ENCODE measurements at places on chromosomes 2 and 18. TPM values are rescaled to one million over a fixed set of nuclear protein-coding genes. Genes with fewer than 3 reads are reported as not detected.

GRCh38 chr18:48727681-48728080, 188.8 kb downstream of the CTIF start:
- no peaks in the 10 kb centered on the region for H3K36me3 ChIP-seq
- H3K27me3 ChIP-seq: no peaks in the 10 kb centered on the region
- no peak overlapping the region for H3K27ac ChIP-seq
- no peak overlapping the region for H3K4me3 ChIP-seq
- no peak for DNase-seq

DNA sequence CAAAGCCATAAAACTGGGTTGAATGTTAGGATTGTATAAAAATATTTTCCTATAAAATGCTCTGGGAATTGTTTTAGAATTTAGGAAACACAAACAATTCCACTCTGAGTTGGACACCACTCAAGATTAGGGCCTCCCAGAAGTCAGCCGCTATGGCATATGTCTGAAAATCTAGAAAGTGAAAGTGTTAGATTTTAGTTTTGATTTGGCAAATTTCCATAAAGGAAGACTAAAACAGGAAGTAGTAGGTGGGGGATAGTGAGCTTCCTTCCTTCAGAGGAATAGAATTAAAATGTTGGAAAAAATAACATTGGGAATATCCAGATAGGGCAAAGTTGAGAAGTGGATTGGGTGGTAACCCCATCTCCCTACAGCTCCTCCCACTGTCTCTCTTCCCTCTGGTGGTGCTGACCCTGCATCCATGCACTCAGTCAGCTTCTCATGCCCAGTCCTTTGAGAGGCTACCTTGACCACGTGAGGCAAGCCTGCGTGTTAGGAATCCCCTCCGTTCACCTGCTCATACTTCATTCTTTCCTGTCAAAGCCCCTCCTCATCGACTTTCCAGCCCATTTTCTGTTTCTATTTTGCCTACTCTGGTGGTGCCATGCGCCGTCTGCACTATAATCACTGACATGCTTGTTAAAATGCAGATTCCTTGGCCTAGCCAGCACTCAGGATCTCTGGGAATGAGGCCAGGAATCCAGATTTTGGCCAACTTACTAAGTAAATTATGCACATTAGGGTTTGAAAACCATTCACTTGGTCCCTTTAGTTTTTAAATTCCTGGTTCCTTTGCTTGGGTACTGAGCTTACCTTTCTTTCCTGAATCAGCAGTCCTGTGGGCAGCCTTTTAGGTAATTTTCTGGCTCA, 83.5 kb downstream of the POLE4 start:
- H3K27ac ChIP-seq: no peak overlapping the region
- H3K4me3 ChIP-seq: no peak overlapping the region
- no peaks in the 10 kb centered on the region for H3K4me1 ChIP-seq
- no peaks in the 10 kb centered on the region for H3K36me3 ChIP-seq

- H3K36me3 ChIP-seq: peaks cover 2% of the 10 kb centered on the region
- no peak for DNase-seq
- no peak overlapping the region for H3K4me3 ChIP-seq
- H3K27ac ChIP-seq: no peak overlapping the region
Measured at GRCh38 chr2:120404941-120405758, 59.2 kb downstream of the INHBB start.

SRSF7 gene
- 264 TPM for total RNA-seq

DNA sequence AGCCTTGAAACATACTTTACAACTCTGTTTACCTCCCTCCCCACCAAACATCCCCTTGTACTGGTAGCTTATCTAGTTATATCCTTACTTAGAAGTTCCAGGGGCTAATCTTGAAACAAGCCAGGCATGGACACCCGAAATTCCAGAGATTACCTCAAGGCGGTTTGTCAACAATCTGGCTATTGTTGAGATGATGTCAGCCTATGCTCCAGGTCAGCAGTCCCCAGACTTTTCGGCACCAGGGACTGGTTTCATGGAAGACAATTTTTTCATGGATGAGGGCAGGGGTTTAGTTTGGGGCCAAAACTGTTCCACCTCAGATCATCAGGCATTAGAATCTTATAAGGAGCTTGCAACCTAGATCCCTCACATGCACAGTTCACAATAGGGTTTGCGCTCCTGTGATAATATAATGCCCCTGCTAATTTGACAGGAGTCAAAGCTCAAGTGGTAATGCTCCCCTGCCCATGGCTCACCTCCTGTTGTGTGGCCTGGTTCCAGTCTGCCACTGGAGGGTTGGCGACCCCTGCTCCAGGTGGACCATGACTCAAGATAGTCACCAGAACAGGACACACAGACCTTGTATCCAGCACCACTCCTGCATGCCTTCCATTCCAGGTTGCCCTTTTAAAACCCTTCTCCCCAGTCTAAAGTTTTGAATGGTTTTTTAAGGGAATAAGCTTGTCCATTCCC, 171.2 kb downstream of the SPAG16 start:
- no peak for DNase-seq
- no peaks in the 10 kb centered on the region for H3K4me1 ChIP-seq
- H3K36me3 ChIP-seq: no peaks in the 10 kb centered on the region
- no peaks in the 10 kb centered on the region for H3K27me3 ChIP-seq
- H3K27ac ChIP-seq: no peak overlapping the region

DNA sequence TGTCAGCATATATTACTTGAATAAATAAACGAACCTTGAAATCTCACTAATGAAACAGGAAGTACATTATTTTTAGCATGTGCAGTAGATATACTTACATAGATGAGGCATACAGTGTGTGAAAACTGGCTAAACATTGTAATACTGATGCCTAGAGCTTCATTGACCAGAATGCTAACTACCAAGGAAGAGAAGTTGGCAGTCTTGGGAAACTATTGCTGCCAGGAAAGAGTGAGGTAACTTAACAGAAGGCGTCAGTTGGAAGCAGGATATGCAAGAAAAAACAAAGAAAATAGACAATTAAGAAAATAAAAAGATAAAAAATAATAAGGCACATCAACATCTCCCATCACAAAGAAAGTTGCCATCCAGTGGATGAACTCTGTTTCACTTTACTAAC, 963.0 kb downstream of the TDRD15 start:
- H3K4me3 ChIP-seq: no peak overlapping the region
- no peaks in the 10 kb centered on the region for H3K4me1 ChIP-seq
- H3K27me3 ChIP-seq: no peaks in the 10 kb centered on the region
- H3K36me3 ChIP-seq: no peaks in the 10 kb centered on the region
- no peak overlapping the region for H3K27ac ChIP-seq

Measured in activated T-cell treated with anti-CD3 and anti-CD28 coated beads, Interleukin-2, amount 50 U/mL, for 72 hours (primary cell).